NCI-H524 treated with DMSO at 0.1 percent for 48 hours (cell line): ENCODE measurements at places on chromosomes 1 and 21.

GRCh38 chr1:248844526-248844925 lies 6.5 kb downstream of the ZNF672 start:
- no peak for DNase-seq

- no peak for DNase-seq
Measured at GRCh38 chr21:36727866-36728265, 29.0 kb downstream of the SIM2 start.

GRCh38 chr1:41846625-41847405 lies 71.9 kb downstream of the HIVEP3 start:
- no peak for DNase-seq

- no peak for DNase-seq
Measured at GRCh38 chr1:28530456-28530855, 22.4 kb upstream of the TRNAU1AP start.

- DNase-seq = no peak
Measured at GRCh38 chr1:52359676-52360594, 6.1 kb downstream of the CC2D1B start.

DNA sequence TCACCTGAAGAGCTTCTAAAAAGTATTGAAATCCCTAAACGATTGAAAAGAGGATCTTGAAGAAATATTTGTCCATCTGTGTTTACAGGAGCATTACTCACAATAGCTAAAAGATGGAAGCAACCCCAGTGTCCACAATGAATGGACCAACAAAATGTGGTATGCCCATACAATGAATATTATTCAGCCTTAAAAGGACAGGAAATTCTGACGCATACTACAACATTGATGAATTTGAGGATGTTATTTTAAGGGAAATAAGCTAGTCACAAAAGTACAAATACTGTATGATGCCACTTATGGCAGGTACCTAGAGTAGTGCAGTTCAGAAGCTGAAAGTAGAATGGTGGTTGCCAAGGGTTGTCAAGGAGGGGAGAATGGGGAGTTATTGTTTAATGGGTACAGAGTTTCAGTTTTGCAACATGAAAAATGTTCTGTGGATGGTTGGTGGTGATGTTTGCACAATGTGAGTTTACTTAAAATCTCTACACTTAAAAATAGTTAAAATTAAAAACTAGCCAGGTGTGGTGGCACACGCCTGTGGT lies 37.1 kb upstream of the GADD45A start:
- no peak for DNase-seq

GRCh38 chr1:3767328-3767925 lies 5.1 kb upstream of the SMIM1 start:
- DNase-seq = no peak

- no peak for DNase-seq
Measured at GRCh38 chr1:103529746-103530145, 4.2 kb downstream of the RNPC3 start.

GRCh38 chr1:34479731-34480130 lies 275.1 kb upstream of the GJB5 start:
- DNase-seq = peak; percentile 46

DNA sequence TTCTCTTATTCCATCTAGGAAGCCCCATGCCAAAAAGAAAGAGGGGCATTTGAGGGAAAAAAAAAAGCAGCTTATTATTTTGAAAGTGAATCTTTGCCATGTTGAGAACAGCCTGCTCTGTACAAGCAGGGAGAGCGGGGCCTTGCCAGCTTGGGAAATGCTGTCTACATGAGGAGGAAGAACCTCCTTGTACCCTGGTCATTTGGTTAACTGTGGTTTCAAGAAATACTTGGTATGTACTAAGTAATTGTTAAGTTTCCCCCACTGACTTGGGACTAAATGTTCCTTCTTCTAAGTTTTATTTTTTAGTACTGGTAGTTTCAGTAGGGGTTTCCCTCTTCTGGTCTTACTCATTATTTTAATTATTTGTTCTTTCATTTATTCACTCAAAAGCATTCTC lies 144.1 kb upstream of the HOOK1 start:
- no peak for DNase-seq

- no peak for DNase-seq
Measured at GRCh38 chr1:73899311-73899710, 298.7 kb downstream of the LRRIQ3 start.

DNA sequence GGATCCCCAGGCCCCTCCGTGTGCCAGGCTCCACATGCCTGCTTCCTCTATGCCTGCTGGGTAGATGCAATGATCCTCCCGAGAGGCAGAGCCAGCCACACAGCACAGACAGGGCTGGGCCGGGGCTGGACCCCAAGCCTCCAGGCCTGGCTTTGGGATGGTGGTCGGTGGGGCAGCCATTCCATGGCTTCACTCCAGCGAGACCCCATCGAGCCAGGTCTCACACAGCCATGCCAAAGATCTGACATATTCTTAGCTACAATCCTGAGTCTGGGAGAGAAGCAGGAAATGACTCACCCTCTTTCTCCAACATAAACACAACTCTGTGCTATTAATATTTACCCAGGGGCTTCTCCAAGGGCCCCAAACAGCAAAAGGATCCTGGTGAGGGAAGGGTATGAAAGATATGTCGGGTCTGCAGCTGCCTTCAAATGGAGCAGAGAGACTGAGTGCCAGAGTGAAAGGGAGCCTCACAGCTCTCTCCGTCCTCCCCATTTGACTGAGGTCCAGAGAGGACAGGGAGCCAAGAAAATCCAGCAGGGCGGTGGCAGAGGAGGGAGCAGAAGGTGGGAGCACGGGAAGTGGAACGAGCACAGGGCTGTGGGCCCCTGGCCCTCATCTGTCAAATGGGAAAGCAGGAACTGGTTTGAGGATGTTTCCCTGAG lies 639.5 kb downstream of the MATN1 start:
- no peak for DNase-seq

DNA sequence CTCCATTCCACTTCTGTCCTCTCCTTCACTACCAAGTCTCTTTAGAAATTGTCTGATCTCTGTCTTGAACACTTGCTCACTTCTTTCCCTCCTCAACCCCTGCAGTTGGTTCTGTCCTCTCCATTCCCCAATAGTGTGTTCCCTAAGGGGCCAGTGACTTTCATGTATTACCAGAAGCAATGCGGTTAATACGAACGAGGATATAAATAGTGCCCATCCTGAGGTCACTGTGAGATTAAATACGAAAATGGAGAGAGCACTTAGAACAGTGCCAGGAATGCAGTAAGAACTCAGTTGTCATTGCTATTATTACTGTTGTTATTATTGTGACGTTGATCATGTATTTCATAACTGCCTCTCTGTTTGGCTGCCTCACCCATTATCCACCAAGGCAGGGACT lies 53.0 kb upstream of the ARTN start:
- no peak for DNase-seq

DNA sequence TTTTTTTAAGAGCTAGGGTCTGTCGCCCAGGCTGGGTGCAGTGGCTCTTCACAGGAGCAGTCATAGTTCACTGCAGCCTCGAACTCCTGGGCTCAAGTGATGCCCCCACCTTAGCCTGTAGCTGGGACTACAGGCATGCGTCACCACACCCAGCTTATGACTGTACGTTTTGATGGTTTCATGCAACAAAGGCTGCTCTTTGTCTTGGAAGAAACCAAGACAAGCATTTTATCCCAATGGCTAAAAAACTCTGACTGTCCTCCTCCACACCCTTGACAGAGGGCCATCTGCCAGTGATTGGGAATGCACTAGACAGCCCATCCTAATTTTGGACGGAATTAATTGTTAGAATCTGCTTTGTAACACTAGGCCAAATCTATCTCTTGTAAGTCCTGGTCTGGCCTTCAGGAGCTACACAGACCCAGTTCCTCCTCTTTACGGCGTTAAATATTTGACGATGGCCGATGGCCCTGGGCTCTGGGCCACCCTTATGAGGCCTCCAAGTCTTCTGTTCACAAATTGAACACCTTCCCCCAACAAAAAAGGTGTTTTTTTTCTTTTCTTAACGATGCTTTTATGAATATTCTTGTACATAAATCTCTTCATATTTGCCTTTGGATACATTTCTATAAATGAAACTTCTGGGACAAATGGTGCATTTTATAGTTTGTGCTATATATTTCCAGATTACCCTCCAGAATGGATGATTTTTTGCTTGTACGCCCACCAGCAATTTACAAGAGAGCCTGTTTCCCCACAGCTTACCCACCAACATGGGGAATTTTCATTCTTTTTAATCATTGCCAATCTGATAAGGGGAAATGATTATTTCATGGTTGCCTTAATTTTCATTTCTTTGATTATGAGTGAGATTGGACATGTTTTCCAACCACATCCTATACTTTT lies 104.8 kb upstream of the SLC25A33 start:
- DNase-seq = no peak

DNA sequence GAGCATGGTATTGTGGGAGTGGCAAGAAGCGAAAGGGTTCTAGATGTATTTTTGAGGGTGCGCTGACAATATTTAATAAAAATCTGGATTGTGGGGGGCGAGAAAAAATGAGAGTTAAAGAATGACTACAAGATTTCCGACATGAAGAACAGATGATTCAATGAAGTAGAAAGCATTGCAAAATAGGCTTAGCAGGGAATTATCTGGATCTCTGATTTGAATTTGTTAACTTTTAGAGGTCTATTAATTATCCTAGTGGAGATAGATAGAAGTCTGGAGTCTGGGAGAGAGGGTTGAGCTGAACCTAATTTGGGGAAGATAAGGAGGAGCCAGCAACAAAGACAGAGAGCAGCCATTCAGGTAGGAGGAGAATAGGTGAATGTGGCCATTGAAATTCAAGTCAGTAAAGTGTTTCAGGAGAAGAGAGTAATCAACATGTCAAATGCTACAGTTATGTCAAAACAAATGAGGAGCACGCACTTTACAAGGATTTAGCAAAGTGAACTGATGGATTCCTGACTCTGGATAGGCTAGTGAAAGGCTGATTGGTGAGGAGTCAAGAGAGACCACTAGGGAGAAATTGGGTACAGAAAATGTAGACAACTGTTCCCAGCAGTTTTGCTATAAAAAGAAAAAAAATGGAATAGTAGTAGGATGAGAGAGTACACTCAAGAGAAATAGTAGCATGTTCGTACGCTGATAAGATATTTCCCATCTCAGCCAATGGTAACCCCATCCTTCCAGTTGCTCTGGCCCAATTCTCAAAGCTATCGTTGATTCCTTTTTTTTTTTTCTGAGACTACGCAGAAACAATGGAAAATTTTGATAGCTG lies 393.2 kb upstream of the CXADR start:
- no peak for DNase-seq

GRCh38 chr1:165871311-165872067 lies 44.1 kb downstream of the UCK2 start:
- no peak for DNase-seq

GRCh38 chr1:89871768-89872473 lies 51.1 kb downstream of the LRRC8D start:
- no peak for DNase-seq

DNA sequence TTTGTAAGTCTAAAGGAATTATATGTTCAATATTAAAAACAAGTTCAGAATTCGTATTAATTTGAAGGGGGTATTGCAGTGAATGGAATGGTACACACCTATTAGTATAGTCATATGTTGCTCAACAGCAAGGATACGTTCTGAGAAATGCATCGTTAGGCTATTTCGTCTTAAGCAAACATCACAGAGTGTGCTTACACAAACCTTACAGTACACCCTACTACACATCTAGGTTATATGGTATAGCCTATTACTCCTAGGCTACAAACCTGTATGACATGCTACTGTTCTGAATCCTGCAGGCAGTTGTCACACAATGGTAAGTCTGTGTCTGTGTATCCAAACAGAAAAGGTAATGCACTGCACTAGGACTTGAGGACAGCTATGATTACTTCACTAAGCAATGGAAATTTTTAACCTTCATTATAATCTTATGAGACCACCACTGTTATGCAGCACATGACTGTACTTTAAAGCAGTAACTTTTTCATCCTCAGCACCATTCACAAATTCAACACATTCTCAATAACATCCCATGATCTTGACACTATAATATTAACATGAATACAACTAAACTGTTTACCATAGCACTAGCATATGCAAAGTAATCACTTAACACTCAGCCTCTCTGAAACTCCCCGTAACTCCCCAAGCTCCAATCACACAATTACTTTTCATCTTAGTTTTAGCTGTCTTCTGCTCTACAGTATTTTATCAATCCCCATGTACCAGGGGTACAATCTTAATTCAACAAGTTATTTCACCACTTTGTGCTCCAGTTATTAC lies 14.4 kb upstream of the PSMG1 start:
- no peak for DNase-seq

DNA sequence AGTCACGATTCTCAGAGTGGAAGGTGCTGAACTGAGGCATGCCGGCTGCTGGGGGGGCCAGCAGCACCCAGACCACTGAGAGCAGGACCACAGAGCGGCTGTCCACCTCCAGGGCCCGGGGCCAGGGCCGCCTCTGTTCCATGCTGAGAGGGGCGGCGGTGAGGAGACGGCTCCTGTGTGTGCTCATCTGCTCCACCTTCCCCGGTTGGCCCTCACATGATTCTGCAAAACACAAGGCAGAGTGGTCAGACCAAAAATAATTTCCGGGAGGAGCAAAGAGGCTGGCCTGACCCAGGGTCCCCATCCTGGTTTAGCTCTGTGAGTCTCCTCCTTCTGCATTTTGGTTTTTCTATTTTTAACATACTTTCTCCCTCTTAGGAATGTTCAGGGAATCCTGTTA lies 26.4 kb downstream of the PLXNA2 start:
- no peak for DNase-seq

DNA sequence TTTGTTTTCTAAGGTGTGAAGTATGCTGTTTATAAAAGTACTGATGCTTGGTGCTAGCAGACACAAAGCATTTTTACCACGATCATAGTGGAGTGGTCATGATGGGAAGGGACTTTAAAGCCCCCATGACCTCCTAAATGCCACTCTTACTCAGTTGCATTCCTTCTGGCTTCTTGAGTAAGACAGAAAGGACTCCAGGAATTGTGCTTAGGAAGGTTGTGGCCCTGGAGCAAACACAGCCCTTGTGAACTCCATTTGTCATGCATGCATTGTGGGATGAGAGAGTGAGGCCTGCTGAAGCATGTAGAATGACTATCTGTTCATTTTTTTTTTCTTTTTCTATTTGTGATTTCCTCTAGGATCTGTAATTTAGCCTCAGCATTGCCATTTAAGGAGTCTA lies 34.2 kb downstream of the AK5 start:
- no peak for DNase-seq

DNA sequence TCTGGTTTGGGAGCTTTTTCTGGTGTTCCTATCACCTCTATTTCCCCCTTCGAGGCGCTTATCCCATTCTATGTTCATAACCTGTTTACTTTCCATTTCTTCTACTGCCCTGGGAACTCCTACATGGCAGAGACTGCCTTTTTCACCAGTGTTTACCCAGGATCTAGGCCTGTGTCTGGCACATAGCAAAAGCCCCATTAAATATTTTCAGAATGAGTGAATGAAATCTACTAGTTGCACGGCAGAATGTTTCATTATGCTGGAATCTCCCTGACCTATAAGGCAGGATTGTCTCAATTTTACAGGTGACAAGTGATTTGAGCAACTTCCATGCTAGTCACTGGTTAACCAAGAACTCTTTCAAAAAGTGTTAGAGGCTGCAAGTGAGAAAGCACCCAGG lies 70.1 kb downstream of the PGM1 start:
- no peak for DNase-seq

- no peak for DNase-seq
Measured at GRCh38 chr1:209529233-209529632, 54.3 kb upstream of the CAMK1G start.

- no peak for DNase-seq
Measured at GRCh38 chr1:55172272-55172671, 42.9 kb downstream of the USP24 start.

- DNase-seq = no peak
Measured at GRCh38 chr1:86706018-86706635, 1.8 kb downstream of the SH3GLB1 start.

- DNase-seq = no peak
Measured at GRCh38 chr21:18222346-18222745, 22.3 kb upstream of the CHODL start.
